ENCODE measurements at places on chromosomes 6 and 20. TPM values are rescaled to one million over a fixed set of nuclear protein-coding genes. Genes with fewer than 3 reads are reported as not detected.

DNA sequence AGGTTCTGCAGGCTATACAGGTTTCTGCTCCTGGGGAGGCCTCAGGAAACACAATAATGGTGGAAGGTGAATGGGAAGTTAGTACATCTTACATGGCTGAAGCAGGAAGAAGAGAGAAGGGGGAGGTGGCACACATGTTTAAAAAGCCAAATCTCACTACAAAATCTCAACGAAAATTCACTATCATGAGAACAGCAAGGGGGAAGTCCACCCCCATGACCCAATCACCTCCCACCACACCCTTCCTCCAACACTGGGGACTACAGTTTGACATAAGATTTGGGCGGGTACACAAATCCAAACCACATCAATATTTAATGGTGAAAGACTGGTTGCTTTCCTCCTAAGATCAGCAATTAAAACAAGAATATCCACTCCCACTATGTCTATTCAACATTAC lies 13.8 kb upstream of the POLR1H start:
- DNase-seq, result no peak

DNA sequence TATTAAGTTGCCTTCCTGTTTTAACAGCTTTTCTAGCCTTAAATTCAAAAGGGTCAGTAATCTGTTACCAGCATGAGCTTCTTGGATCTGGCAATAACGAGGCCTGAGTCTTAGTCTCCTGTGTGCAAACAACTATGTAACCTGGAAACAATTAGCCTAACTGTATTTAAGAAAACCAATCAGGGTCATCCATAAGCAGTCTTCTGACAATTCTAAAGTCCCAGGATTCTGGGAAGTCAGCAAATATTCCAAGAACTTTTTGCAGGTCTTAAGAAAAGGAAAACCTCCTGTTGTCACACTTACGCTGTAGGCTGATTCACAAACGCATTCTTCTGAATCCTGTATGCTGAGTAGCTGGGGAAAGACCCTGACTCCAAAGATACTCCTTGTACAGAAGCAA lies 90.4 kb downstream of the COL12A1 start:
- DNase-seq, result no peak

- DNase-seq, result no peak
Measured at GRCh38 chr6:3766214-3766613, 14.7 kb upstream of the PXDC1 start.

DNA sequence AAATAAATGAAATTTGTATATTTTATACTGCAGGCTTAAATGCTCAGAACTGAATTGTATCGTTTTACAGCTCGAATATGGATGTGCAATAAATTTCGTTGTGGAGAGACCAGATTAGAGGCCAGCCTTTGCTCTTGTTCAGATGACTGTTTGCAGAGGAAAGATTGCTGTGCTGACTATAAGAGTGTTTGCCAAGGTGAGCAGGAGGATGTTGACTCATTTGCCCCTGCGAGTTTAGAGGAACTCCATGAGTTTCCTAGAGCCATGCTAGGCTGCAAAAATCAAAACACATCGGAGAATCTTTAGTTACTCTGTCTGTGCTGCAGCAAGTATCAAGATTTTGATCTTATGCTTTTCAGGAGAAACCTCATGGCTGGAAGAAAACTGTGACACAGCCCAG lies 15.4 kb downstream of the ENPP3 start:
- DNase-seq, result no peak

DNA sequence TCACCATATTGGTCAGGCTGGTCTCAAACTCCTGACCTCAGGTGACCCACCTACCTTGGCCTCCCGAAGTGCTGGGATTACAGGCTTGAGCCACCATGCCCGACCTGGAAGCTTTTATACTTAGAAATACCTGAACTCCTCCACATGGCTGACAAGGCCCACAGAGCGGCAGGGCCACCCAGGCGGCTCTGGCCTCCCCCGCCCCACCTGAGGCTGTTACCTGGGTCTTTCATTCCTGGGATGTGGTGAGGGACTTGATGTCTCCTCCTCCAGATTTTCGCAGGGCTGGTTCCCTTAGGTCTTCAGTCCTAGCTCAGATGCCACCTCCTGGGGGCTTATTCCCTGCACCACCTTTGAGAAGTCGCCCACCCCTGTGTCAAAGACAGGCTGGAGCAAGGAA lies 152.1 kb downstream of the LY86 start:
- DNase-seq, result no peak

Gene MTCH1
- 169 TPM for polyA plus RNA-seq

Gene THEMIS
- not detected for polyA plus RNA-seq

Gene BPIFB1
- not detected for polyA plus RNA-seq

Measured in H1 (cell line).